Calu3 (cell line): ENCODE measurements at places on chromosomes 7 and 10. TPM values are rescaled to one million over a fixed set of nuclear protein-coding genes. Genes with fewer than 3 reads are reported as not detected.

- DNase-seq = no peak
- no peak overlapping the region for H3K4me3 ChIP-seq
- no peaks in the 10 kb centered on the region for H3K36me3 ChIP-seq
- no peaks in the 10 kb centered on the region for H3K4me1 ChIP-seq
- no peak overlapping the region for H3K27ac ChIP-seq
Measured at GRCh38 chr10:53918755-53919154, 882.3 kb downstream of the PCDH15 start.

The PTPRN2 gene
- total RNA-seq = 1.9 and 2.0 TPM in 2 replicates

- no peak overlapping the region for H3K4me3 ChIP-seq
- H3K36me3 ChIP-seq = no peaks in the 10 kb centered on the region
- no peak for DNase-seq
Measured at GRCh38 chr7:82081644-82082224, 311.9 kb upstream of the HGF start.

DNA sequence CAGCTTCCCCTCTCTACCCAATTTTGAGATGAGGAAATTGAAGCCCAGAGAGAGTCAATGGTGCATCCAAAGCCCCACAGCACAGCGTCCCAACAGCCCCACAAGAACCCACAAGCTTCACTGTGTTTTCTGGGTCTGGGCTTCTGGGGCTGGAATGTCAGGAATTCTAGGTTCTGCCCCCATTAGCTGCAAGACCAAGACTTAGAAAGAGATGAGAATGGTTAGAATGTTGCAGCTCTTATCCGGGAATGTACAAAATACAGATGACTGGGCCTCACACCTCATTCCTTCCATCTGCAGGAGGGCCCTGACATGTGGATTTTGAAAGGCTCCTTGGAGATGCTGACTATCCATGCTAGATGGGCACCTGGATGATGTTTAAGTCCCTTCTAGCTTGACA is 6.0 kb upstream of the SGPL1 start:
- no peak for DNase-seq
- H3K4me3 ChIP-seq = no peak overlapping the region
- no peak overlapping the region for H3K27ac ChIP-seq

DNA sequence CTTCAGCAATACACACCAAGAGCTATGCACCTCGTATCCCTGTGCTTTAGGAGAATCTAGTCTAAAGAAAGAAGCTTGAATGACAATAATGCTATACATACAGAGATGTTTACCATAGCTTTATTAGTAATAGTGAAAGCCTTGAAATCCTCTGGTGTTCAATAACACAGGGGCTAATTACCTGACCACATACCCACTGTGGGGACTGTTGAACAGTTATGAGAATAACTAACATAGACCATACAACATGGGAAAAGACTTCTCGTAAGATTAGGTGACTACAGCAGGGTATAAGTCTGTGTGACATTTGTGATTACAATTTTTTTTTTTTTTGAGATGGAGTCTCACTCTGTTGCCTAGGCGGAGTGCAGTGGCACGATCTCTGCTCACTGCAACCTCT is 111.0 kb downstream of the SORBS1 start:
- no peaks in the 10 kb centered on the region for H3K27me3 ChIP-seq
- peaks cover 19% of the 10 kb centered on the region for H3K4me1 ChIP-seq
- H3K27ac ChIP-seq = no peak overlapping the region

DNA sequence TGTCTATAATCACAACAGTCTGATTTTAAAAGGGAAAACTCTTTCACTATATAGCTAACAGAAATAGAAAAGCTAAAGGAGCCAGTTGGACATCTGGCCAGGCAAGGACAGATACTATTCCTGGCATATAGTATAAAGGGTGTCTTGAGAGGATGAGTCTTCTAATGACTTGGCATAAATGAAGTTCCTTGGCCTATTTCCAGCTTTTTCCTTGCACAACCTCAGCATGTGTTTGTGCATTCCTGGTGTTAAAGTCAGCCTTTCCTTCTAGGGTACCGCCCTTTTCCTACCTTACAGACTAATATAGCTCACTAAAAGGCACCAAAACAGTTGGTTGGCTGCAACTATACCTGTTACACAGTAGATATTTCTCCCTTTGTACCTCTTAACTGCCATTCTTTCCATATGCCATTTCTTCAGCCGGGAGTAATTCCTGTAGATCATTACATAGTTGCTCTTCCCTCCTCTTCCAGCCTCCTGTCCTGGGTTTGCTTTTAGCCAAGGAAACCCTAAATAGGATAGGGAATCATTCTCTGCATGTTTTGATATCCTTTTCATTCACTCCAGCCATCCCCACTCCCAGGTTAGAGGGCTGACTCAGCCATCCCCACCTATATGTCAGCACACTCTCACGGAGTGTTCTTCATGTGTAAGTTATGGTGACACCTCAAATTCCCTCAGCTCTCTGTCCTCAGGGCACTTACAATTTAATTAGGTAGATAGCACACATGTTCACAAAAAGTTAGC is 102.1 kb upstream of the MDFIC start:
- peak; percentile 55 for DNase-seq
- H3K27me3 ChIP-seq = no peaks in the 10 kb centered on the region
- H3K36me3 ChIP-seq = peaks cover 7% of the 10 kb centered on the region
- peak overlapping the region; percentile 71 for H3K27ac ChIP-seq

- no peak overlapping the region for H3K27ac ChIP-seq
- DNase-seq = no peak
- H3K27me3 ChIP-seq = no peaks in the 10 kb centered on the region
- H3K4me3 ChIP-seq = no peak overlapping the region
- no peaks in the 10 kb centered on the region for H3K36me3 ChIP-seq
- H3K4me1 ChIP-seq = no peaks in the 10 kb centered on the region
Measured at GRCh38 chr10:119524720-119525070, 17.8 kb downstream of the RGS10 start.

- no peak overlapping the region for H3K27ac ChIP-seq
- H3K4me1 ChIP-seq = no peaks in the 10 kb centered on the region
- H3K36me3 ChIP-seq = no peaks in the 10 kb centered on the region
- no peak for DNase-seq
- no peak overlapping the region for H3K4me3 ChIP-seq
Measured at GRCh38 chr10:48811917-48812316, 127.2 kb downstream of the WDFY4 start.

The ST8SIA6 gene
- 0.14 TPM in 1 of 2 replicates, not detected in the other for total RNA-seq

- H3K36me3 ChIP-seq = no peaks in the 10 kb centered on the region
- DNase-seq = no peak
- H3K4me3 ChIP-seq = no peak overlapping the region
- no peaks in the 10 kb centered on the region for H3K27me3 ChIP-seq
Measured at GRCh38 chr7:28423112-28423511, 10.8 kb downstream of the CREB5 start.

DNA sequence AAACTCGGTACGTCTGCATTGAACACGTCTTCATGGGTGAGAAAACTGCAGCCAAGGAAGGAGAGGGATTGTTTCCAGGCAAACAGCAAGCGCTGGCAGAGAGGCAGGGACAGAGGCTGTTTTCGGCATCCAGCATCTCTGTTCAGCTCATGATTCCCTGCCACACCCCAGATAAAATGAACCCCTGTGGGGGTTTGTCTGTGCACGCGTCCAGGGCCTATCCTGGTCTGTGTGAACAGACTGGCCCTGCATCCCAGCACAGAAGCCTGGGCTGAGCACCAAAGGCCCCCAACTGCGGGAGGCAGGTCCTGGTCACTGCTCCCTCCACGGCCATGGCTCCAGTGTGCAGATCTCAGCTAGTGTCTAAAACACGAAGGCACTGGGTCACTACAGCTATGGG is 83.3 kb upstream of the FAM20C start:
- no peaks in the 10 kb centered on the region for H3K4me1 ChIP-seq
- no peak overlapping the region for H3K27ac ChIP-seq
- peaks cover 85% of the 10 kb centered on the region for H3K27me3 ChIP-seq
- no peaks in the 10 kb centered on the region for H3K36me3 ChIP-seq
- H3K4me3 ChIP-seq = no peak overlapping the region
- DNase-seq = no peak

The TFPI2 gene
- total RNA-seq = 213 and 218 TPM in 2 replicates

- no peaks in the 10 kb centered on the region for H3K27me3 ChIP-seq
- peaks cover 10% of the 10 kb centered on the region for H3K4me1 ChIP-seq
- no peak for DNase-seq
- no peak overlapping the region for H3K4me3 ChIP-seq
Measured at GRCh38 chr7:74320645-74321221, 31.5 kb downstream of the CLIP2 start.

The ZNF488 gene
- total RNA-seq = 2.1 and 2.2 TPM in 2 replicates

GRCh38 chr10:62817121-62817765 is 1.1 kb upstream of the EGR2 start:
- H3K4me1 ChIP-seq = peaks cover 10% of the 10 kb centered on the region
- peak; percentile 57 for DNase-seq
- peaks cover 27% of the 10 kb centered on the region for H3K36me3 ChIP-seq
- peak overlapping the region; percentile 81 for H3K4me3 ChIP-seq
- peak overlapping the region; percentile 56 for H3K27ac ChIP-seq

DNA sequence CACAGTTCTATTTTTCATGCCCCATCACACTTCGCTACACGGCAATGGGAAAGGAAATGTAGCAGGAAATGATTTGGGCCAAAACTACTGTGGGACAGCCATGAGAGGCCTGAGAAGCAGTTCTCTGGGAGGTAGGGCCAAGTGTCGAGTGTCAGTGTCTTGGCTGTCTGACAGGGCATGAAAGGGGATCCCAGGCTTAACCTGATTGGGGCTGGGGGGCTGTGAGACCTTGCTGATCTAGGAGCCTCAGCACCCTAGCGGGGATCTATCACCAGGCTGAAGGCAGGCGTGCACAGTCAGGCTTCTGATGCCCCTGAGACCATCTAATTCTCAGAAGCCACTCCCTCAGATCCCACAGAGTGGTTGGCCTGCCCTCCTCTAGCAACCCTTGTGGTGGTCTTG is 58.2 kb upstream of the SLC25A13 start:
- DNase-seq = no peak
- no peaks in the 10 kb centered on the region for H3K36me3 ChIP-seq
- no peak overlapping the region for H3K27ac ChIP-seq

The FKBP6 gene
- not detected in 2 replicates for total RNA-seq

The MMS19 gene
- total RNA-seq = 39.8 and 46.5 TPM in 2 replicates

DNA sequence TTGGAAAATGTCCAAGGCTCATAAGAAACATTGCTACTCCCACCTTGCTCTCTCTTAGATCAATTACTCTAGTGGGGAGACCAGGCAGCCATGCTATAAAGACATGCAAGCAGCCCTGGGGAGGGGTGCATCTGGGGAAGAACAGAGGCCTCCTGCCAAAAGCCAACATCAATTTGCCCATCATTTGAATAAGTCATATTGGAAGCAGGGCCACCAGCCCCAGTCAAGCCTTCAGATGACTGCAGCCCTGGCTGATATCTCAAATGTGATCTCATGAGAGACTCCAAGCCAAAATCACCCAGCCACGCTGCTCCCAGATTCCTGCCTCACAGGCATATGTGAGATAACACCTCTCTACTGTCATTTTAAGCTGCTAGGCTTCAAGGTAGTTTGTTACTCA is 157.5 kb upstream of the PDE1C start:
- peaks cover 100% of the 10 kb centered on the region for H3K27me3 ChIP-seq
- H3K36me3 ChIP-seq = no peaks in the 10 kb centered on the region
- H3K4me1 ChIP-seq = no peaks in the 10 kb centered on the region
- no peak for DNase-seq
- no peak overlapping the region for H3K4me3 ChIP-seq

GRCh38 chr10:52801947-52802346 is 29.4 kb upstream of the MBL2 start:
- H3K36me3 ChIP-seq = no peaks in the 10 kb centered on the region
- DNase-seq = no peak
- H3K4me3 ChIP-seq = no peak overlapping the region

- H3K36me3 ChIP-seq = no peaks in the 10 kb centered on the region
- no peak overlapping the region for H3K4me3 ChIP-seq
- H3K27ac ChIP-seq = no peak overlapping the region
- no peaks in the 10 kb centered on the region for H3K4me1 ChIP-seq
Measured at GRCh38 chr7:26284995-26285632, 6.5 kb upstream of the SNX10 start.

The MAGI2 gene
- total RNA-seq = 0.52 and 0.64 TPM in 2 replicates

GRCh38 chr7:131231381-131232220 is 96.1 kb upstream of the MKLN1 start:
- H3K4me3 ChIP-seq = no peak overlapping the region
- peak overlapping the region; percentile 18 for H3K27ac ChIP-seq
- H3K36me3 ChIP-seq = peaks cover 11% of the 10 kb centered on the region
- peaks cover 48% of the 10 kb centered on the region for H3K4me1 ChIP-seq
- no peaks in the 10 kb centered on the region for H3K27me3 ChIP-seq

GRCh38 chr7:68573271-68574005 is 1024.8 kb upstream of the AUTS2 start:
- H3K4me3 ChIP-seq = no peak overlapping the region
- no peaks in the 10 kb centered on the region for H3K36me3 ChIP-seq

DNA sequence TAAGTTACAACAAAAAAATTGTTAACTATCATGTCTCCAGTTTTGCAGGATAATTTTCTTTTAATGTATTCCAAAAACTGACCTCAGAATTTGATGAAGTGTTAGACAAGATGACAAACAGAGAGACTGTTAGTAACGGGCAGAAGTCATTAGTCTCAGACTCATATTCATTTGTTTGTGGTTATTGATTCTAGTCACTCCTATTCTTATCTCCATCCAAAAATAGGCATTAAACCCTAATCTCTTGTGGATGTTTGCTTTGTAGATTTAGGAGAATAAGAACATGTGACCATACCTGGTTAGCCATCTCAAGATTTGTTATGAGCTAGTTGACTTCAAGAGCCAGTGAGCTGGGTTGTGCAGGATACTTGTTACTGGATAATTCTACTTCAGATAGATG is 261.1 kb downstream of the AUTS2 start:
- no peak overlapping the region for H3K27ac ChIP-seq
- no peak for DNase-seq
- H3K4me1 ChIP-seq = no peaks in the 10 kb centered on the region
- no peak overlapping the region for H3K4me3 ChIP-seq

DNA sequence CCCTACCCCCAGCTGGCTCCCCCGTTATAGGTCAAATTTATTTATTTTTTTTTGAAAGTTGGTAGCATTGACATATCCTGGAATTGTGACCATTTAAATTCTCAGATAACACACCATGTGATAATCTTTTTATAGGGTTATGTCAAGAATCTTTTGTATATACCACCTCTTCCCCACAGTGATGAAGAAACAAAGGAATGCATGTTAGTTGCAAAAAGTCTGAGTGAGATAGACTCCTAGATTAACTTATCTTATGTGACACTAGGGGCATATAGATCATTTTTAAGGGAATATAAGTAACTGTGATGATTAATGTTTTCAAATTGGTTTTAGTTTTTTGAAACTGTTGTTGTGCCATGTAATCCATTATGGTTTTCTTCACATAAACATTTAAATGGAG is 68.3 kb downstream of the MLLT10 start:
- H3K4me3 ChIP-seq = no peak overlapping the region
- DNase-seq = no peak
- H3K4me1 ChIP-seq = no peaks in the 10 kb centered on the region
- no peaks in the 10 kb centered on the region for H3K27me3 ChIP-seq

DNA sequence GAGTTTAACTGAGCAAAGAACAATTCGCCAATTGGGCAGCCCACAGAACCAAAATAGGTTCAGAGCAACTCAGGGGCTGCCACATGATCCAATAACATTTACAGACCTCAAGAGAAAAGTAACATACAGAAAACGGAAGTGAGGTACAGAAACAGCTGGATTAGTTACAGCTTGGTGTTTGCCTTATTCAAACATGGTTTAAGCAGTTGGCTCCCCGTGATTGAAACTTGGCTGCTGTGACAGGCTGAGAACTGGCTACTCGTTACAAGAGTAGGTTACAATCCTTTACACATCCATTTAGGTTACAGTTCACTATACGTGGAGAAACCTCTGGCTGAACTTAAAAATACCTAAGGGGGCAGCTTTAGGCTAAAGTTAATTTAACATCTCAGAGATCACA is 673.1 kb upstream of the PHF14 start:
- no peak for DNase-seq
- H3K27me3 ChIP-seq = no peaks in the 10 kb centered on the region
- H3K4me3 ChIP-seq = no peak overlapping the region
- H3K36me3 ChIP-seq = no peaks in the 10 kb centered on the region

The PPP1R17 gene
- total RNA-seq = not detected in 2 replicates

The GATAD1 gene
- 22.5 and 26.0 TPM in 2 replicates for total RNA-seq
